Camera-type eye (tissue), 1 donor: ENCODE measurements at places on chromosomes 2 and 18. TPM values are rescaled to one million over a fixed set of nuclear protein-coding genes. Genes with fewer than 3 reads are reported as not detected.

The DSG1 gene
- total RNA-seq: 8.5 TPM

The RPRM gene
- total RNA-seq: 10.5 TPM

The MARCO gene
- total RNA-seq: 0.16 TPM

The TWIST2 gene
- total RNA-seq: 12.3 TPM

The ZNF892 gene
- 27.9 TPM for total RNA-seq

The ITGB6 gene
- total RNA-seq: 12.7 TPM

The TRABD2A gene
- total RNA-seq: 0.77 TPM

The ARHGEF4 gene
- 57.8 TPM for total RNA-seq

The IL36G gene
- total RNA-seq: not detected

The METTL5 gene
- total RNA-seq: 29.2 TPM

The RAB6D gene
- 0.55 TPM for total RNA-seq

The LRP1B gene
- 9.5 TPM for total RNA-seq

The RGPD3 gene
- total RNA-seq: 1.3 TPM

The PPP1R1C gene
- 9.6 TPM for total RNA-seq

The SLC11A1 gene
- 7.8 TPM for total RNA-seq

The NAT8 gene
- total RNA-seq: not detected

The MROH2A gene
- total RNA-seq: not detected

The POTEF gene
- not detected for total RNA-seq

The TMEM169 gene
- 19.5 TPM for total RNA-seq

The ST8SIA5 gene
- total RNA-seq: 7.0 TPM

The CRYBA2 gene
- 1,526 TPM for total RNA-seq

The MGAT4A gene
- total RNA-seq: 38.6 TPM

The NFATC1 gene
- total RNA-seq: 11.7 TPM

The REG1B gene
- total RNA-seq: not detected
